ENCODE measurements at places on chromosomes 12 and 14.

DNA sequence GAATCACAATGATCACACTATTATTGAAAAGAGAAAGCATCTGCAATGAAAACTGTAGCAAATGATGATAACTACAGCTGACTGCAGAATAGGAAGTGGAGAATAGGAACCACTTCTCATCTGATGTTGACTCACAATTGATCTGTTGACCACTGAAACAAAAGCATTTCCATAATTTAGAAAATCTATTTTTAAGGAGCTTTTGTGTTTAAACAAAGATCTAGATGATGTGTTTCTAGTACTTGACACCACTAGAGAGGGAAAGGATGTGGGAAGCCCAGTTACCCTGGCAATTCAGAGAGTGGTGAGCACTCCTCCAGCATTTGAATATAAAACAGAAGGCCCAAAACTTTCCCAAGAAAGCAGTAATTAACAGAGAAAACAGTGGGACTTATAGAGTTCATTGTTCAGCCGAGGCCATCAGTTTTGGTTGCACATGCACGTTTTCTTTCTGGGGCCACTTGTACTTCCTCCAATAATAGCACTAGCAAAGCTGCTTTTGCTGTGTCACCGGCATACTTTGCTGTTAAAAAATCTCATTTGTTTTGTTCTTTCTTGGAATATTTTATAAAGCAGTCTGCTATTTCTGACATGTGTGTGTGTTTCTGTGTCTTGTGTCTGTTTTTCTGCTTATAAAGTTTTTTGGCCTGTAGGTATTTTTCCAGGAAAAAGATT is 76.1 kb upstream of the HECTD1 start:
- DNase-seq: no peak

GRCh38 chr12:9667403-9668160 is 1.9 kb upstream of the CLEC2D start:
- no peak for DNase-seq

- no peak for DNase-seq
Observed at GRCh38 chr12:71504476-71504875, 64.9 kb downstream of the LGR5 start.

GRCh38 chr12:117130801-117131200 is 31.6 kb upstream of the TESC start:
- DNase-seq: no peak

DNA sequence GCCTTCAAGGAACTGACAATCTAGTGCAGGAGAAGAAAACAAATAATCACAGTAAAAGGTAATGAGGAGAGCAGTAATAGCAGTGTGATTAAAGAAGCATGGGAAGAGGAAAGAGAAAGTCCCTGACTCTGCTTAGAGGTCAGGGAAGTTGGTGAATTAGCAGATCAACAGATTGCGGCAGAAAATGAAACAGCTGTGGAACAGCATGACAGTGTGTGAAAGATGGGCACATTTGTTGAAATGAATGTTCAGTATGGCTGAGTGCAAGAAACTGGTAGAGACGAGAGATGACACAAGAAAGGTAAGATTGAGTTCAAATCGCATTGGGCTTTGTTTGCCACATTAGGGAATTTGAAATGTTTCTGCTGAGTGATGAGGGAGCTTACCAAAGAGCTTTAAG is 63.7 kb upstream of the RASSF8 start:
- DNase-seq: no peak

- no peak for DNase-seq
Observed at GRCh38 chr12:18139989-18140596, 50.1 kb upstream of the RERGL start.

DNA sequence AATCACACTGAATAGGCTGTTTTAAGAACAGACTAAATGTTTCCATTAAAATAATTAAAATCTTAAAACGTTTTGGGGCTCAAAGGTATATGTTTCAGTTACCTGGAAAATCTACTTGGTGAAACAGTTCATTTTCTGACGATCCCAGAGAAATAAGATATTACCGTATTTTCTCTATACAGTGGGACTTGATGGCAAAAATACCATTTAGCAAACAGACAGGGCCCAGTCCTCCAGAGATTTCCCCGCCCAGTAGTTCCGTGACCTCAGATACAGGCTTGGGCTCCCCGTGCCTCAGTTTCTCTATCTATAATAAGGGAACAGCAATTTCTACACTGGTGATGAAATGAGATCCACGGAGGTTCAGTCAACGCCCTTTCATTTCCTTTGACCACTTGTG is 304.4 kb downstream of the VRK1 start:
- no peak for DNase-seq

GRCh38 chr12:16789204-16789790 is 183.3 kb upstream of the LMO3 start:
- DNase-seq: no peak

DNA sequence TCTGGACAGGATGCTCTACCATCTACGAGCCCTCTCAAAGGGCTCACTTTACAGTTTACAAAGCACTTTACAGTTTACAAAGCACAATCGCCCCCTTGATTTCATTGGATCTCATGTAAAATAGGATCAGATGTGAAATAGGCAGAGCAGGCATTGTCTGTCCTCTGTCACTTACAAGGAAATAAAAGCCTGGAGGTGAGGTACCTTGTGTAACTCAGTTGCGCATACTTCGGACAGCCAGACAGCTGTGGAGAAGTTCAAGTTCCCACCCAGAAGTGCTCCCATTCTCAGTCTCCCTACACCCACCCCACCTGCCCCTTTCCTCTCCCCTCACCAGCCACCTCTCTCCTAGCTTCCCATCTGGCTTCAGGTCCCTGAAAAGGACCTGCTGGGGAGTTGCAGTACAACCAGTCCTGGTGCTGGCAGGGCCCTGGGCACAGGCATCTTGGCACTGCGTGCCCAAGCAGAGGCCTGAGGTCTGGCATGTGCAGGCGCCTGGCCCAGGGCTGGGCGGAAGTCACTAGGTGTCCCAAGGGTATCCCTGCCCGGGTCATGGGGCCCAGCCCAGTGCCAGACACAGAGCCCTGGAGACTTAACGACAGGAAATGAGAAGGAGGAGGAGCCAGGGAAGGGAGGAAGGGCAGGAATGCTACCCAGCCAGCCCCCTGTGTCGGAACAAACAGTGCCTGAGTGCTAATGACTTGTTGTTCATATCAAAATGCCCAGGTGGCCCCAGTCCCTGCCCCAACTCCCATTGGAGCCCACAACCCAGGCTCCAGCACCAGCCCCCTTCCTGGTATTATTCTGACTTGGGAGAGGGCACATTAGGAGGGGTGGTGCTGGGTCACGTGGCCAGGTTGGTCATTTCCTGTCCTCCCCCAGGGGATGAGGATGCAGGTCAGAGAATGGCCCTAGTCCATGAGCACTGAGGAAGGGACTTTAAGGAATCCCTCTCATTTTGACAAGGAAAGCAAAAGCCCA is 5.4 kb downstream of the RAPGEF3 start:
- no peak for DNase-seq

DNA sequence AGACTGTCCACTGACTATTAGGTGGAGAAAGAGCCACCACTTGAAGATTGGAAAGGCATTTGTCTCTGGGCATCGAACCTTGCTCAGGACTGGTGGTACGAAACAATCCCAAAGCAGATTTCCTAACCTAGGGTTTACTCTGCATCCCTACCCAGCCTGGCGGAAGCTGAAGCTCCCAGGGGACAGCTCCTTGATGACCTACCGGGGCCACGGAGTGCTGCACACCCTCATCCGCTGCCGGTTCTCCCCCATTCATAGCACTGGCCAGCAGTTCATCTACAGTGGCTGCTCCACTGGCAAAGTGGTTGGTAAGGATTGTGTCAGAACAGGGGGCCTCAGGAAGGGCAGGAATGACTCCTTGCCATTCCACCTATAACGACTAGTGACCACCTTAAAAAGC is 6.5 kb upstream of the NRL start:
- DNase-seq: no peak

GRCh38 chr12:41497409-41497808 is 309.3 kb downstream of the PDZRN4 start:
- no peak for DNase-seq

DNA sequence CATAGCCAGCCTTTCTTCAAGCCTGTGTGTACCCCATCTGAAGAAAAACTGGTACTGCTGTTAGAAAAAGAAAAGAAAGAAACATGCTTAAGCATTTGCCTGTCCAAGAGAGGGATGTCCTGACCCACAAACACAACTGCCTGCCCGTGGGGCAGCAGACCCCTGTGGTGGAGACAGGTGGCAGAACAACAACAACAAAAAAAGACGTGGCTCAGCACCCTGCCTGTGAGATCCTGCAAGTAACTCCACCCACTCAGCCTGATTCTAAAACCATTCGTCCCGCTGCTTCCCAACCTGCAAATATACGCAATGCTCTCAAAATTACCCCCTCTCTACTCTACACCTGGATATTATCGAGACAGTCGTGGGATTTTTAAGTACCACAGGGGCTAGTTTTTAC is 64.9 kb upstream of the ZDHHC17 start:
- DNase-seq: no peak

GRCh38 chr14:72142328-72142727 is 210.1 kb downstream of the RGS6 start:
- no peak for DNase-seq

All from cerebellar nuclear complex (tissue), 1 donor.